GM13976 (cell line): ENCODE measurements at places on chromosomes 2 and 18.

DNA sequence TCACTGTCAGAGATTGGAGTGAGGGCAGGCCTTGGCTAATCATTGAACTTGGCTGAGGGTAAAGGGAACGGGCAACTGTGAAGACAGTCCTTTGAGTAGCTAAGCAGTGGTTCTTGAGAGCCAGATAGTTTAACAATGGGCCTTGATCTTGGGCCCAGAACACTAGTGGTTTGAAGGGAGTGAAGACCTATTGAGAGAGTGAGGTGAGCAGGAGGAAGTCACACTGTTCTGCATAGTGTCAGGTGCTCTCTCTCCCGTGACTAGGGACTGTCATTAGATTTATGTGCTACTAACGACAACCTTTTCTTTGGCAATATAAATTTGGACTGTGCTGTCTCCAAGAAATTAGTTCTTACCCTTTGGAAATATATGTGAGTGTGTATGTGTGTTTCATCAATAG lies 44.6 kb upstream of the ALMS1 start:
- no peak for DNase-seq

GRCh38 chr2:239106966-239107365 lies 259.1 kb downstream of the TWIST2 start:
- no peak for DNase-seq

- DNase-seq, result no peak
Observed at GRCh38 chr2:192773044-192773443, 578.3 kb upstream of the TMEFF2 start.

- DNase-seq, result no peak
Observed at GRCh38 chr2:168480356-168480755, 24.3 kb downstream of the CERS6 start.

DNA sequence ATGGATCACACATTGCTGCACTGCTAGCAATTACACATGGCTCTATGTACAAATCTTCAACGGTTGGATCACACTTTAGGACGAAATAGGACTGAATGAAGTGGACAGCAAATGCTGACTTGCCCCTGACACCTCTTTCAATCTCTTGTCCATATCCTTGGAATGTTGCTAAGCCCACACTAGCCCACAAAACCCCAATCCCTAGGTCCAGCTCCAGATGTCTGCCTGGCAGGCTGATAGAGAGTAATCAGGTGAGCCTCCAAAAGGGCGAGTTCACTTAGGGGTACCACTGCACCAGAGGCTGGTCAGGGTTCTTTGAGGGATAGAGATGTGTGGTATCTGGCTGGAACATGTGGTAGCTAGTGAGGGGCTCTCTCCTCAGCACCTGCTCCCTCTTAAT lies 18.5 kb upstream of the FHOD3 start:
- DNase-seq, result no peak

GRCh38 chr2:207163053-207163755 lies 2.5 kb downstream of the KLF7 start:
- no peak for DNase-seq

DNA sequence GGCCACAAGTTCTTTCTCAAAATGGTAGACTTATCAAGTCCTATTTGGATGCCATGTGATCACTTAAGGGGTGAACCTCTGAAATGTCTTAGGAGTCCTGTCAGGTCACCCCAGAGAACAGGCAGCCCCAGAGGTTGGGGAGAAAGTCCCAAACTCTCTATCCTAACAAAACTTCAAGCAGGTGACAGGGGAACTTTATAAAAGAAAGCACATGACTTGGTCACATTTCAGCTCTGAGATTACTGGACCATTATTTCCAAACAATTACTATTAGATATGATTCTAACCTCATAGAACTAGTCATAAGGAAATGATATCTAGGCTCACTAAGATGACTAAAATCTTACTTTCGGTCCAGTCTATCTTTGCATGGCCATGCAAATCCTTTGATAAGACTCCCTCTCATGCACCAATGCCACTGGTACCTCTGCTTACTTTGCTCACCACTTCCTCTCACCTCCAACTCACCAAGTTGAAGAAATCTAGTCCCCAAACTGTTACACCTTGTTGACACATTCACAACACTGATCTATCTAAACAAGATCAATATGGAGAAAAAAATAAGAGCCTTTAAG lies 107.0 kb downstream of the GALNT14 start:
- no peak for DNase-seq

GRCh38 chr18:28576941-28577340 lies 400.0 kb upstream of the CDH2 start:
- DNase-seq, result no peak

DNA sequence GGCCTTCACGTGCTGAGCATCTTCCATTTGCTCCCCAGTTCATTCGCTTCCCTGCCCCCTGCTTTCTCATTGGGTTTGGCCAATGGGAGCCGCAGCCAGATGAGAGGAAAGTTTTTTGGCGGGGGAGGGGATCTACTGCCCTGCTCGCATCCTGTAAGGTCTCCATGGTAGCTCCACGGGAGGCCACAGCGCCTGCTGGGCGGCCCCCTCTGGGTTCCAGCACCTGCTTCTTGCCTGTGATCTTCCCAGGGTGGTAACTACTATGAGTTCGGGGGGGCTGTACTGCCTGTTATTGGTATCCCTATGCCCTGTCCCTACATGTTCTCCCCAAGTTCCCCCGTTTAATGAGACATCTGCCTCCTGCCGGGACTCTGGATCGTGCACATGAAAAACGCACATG lies 57.2 kb downstream of the INPP5D start:
- DNase-seq, result no peak

DNA sequence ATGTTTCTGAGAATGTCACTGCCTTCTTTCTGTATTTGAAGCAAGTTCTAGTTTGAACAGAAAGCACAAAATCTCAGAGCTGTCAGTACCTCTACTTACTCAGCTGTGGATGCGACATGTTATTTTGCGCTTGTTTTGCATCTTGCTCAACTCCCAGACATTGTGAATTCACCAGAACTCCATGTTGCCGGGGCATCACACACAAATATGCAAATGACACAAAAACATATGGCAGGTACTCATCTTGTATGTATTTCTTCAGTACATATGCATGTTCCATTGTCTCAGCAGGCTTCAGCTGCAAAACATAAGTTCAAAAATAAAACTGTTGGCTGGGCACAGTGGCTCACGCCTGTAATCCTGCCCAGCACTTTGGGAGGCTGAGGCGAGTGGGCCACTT lies 30.8 kb downstream of the ADCY3 start:
- no peak for DNase-seq

DNA sequence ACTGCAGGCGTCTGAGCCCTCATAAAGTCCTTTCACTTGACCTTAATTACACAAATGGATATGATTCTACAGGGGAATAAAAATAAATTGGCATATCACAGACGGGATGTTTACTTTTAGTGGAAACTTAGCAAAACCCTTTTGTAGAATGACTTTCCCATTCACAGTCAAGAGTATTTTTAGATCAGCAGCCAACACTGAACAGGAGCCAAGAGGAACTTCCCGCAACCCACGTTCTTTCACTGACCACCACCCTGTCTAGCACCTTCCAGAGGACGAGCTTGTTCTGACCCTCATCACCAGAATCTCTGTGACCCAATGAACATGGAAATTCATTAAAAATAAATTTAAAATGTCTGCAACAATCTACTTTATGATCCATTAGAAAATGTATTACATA lies 119.0 kb upstream of the SNTG2 start:
- no peak for DNase-seq

GRCh38 chr18:9604348-9604747 lies 10.0 kb downstream of the PPP4R1 start:
- no peak for DNase-seq

DNA sequence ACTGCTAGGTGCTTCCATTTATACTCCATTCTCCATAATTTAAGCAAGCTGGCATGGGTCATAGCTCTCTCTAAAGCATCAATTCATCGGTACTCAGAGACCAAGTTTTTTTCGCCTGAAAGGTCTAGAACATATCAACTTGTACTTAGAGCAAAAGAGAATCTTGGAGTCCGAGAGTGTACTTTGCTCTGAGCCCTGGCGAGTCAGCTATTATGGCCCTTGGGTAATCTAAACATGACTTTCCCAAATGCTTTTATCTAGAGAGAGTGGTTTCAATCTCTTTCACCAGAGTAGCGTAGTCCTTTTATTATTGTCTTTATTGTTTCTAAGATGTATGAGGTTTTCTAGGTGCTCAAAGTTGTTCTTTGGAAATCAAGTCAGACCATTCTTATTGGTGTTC lies 34.4 kb downstream of the MAIP1 start:
- no peak for DNase-seq
